GM12891 (cell line): ENCODE measurements at places on chromosomes 4 and X.

- no peak for DNase-seq
Observed at GRCh38 chr4:126591583-126591982, 1041.2 kb upstream of the INTU start.

- DNase-seq = no peak
Observed at GRCh38 chr4:110623718-110624397, 981 bp upstream of the PITX2 start.

DNA sequence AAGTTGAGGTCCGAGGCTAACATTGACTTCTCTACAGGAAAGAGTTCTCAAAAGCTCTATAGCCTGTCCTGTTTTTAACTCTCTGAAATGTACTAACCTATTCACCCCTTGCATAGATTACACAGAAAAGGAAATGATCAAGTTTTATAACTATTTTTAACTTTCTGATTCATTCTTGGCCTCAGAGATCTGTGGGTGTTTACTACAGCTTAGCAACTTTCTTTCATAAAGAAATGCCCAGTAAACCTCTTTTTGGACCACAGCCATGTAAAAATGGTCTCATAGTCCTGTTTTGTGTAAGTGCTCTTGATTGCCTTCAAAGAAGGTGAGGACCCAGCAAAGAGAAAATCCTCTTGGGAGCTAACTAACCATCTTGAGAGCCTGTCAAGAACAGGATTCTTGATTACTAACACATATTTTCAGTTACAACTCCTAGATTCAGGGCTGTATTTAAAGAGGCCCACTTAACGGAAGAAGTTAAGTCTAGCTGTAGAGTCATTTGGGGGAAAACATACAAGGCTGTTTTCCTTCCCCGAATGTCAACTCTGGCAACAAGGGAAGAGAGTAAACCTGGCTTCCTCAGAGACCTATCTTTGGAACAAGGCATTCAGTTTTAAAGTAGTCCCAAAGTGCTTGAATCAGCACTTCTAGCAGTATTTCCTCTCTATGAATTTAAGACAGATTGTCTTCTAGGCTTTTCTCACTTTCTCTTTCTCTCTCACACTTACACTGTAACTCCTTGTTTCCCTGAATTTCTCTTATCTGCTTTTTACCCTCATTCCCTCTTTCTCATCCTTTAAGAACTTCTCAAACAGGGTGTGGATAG lies 78.2 kb downstream of the IL21 start:
- peak; percentile 1 for DNase-seq

- no peak for DNase-seq
Observed at GRCh38 chr4:61199873-61200186, 296 bp upstream of the ADGRL3 start.

DNA sequence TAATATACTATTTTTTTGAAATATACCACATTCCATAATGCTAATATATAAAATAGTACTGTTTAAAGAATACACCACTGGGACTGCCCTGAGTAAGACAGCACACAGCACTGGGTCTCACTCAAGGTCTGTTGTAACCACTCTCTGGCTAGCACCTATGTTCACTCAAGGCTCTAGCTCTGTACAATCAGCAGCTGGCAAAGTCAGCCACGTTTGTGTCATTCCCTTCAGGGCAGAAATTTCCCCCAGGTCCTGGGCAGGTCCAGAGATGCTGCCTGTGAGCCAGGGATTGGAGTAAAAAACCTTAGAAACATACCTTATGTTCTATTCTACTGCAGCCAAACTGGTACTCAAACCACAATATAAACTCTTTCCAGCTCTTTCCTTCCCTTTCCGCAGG lies 1160.2 kb upstream of the ADGRL3 start:
- no peak for DNase-seq

DNA sequence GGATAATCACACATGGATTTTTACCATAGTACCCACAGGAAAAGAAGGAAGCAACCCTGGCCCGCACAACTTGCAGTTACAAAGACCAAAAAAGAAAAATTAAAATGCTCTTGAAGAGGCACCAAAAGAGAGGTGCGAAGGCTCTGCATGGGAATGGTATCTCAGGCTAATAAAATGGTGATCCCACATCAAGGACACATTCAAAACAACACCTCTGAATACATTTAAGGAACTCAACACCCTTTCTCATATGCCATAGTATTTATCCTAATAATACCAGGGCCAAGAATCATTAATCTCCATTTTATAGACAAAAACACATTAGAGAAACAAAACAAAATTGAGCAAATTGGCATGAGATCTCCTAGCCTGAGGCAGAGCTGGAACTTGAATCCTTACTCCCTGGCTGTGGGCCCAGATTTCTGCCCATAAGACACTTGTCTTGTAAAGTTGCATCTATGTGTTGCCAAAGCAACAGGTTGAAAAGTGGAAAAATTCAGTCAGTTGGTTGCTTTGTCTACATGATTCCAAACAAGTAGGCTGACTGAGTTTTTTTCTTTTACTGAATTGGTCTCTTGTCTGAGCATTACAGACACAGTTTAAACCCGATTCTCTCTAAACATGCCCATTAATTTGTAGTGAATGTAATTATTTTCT lies 33.5 kb downstream of the GUCY2F start:
- no peak for DNase-seq

- DNase-seq = no peak
Observed at GRCh38 chr4:128134925-128135324, 73.8 kb downstream of the LARP1B start.

- DNase-seq = peak; percentile 93
Observed at GRCh38 chrX:318068-318738, 393 bp downstream of the GTPBP6 start.
